ENCODE measurements at places on chromosomes 7 and 10.

GRCh38 chr10:59623133-59624121, 86.2 kb downstream of the SLC16A9 start:
- DNase-seq: no peak

- no peak for DNase-seq
These were observed 177.1 kb upstream of the PRKCQ start for GRCh38 chr10:6757158-6757557.

GRCh38 chr7:107078517-107078966, 34.0 kb downstream of the PRKAR2B start:
- no peak for DNase-seq

DNA sequence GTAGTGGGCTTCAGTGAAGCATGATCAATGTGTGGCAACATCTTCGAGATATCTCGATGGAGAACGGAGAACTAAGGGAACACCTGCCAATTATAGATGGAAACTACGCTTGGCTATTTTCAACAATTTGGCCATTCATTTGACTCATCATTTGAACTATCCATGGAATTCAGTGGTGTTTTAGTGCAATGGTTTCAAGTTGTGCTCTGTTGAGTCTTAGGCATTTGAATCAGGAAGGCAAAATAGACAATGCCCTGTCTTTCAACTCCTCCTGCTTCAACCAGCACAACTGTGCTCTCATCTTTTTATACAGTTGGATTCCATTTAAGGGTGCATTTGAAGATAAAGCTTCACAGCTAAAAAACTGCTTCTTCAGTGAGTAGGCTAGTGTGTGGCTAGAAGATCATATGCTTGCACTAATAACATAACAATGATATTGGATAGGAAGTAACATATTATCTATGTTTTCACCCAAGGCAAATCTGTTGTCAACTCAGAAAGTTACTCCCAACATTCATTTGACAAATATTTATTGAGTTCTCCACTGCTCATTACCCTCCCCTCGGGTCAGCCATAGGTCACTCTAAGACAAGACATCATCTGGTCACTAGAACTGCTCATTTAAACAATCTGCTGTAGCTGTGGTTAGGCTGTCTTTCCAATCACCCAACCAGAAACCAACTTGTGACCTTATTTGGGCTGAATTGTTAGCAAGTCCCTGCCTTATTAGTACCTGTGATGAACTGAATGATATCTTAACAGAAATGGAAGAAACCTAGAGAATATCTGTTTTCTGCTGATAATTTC, 314.1 kb upstream of the SP4 start:
- DNase-seq: no peak

DNA sequence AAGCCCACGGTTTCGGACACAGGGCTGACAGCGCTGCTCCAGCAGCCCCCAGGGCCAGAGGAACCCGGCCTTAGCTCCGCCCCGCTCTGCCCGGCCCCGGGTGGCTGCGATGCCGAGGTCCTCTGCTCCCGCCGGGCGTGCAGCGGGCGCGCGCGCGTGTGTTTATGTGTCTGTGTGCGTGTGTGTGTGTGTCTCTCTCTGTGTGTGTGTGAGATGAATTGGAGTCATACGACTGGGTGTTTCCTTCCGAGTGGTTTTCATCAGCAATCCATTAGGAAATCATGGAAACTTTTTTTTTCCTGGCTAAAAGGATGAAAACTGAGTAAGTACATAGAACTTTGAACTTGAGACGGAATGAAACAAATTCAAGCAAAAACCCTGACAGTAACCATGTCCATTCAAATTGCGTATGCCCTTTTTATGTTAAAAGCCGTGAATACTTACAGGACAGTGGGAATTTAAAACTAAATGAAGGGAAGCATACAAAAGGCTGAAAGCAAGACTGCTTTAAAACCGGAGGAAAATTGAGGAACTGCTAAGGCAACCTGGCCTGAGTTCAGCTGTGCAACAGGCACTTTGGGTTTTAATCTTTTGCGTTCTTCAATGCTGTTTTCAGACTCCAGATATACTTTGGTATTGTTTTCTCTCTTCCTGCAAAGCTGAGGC, at the start of gene CPED1:
Gene CPED1 (plus strand): TSS at position 121 of the 666 bp plus-strand sequence. CDS start 911 bp downstream, outside the sequence.
- DNase-seq: no peak

GRCh38 chr7:3538041-3538440, 237.0 kb downstream of the SDK1 start:
- DNase-seq: no peak

GRCh38 chr7:90792301-90792700, 196.2 kb downstream of the CDK14 start:
- DNase-seq: no peak

DNA sequence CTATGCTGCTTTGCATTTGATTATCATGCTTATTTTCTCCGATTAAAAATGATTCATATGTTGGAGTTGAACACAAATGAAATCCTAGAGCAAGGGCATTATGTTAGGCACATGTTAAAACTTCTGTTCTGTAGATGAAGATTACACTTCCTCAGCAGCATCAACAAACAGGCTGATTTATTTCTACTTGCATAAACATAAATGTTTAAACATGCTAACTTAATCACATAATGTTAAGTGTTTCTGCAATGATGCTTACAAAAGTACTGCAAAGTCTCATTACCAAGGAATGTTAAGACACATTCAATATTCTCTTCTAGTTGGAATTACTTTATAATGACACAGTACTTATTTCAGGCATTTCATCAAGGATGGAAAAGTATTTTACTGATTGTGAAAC, 770.8 kb downstream of the ANKRD7 start:
- DNase-seq: no peak

GRCh38 chr7:81846398-81846797, 76.6 kb upstream of the HGF start:
- DNase-seq: no peak

DNA sequence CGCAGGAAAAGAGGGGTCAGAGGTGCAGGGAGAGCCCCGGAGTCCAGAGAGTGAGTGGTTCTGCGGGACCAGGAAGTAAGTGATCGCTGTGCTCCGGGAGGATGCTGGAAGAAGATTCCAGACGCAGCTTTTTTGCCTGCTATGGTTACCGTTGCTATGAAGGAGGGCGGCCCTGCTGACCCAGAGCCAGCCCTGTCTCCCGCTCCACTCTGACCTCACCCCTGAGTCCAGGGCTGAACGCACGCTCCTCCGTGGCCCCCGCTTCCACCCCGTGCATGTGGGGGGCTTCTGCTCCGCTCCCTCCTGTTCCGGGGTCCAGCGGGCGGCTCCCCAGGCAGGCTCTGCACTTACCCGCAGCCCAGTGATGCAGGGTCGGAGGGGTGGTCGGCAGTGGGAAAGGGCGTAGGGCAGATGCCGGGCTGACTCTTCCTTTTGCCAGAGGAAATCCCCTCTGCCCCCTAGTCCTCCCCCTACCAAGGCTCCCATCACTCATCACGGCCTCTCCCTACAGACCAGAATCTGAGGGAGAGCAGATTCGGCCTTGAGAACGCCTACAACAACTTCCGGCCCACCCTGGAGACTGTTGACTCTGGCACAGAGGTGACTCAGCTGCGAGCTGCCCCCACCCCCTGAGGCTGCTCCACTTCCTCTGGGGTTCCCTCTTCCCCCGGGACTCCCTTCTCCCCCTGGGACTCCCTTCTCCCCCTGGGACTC, 2.7 kb upstream of the MUC17 start:
- peak; percentile 53 for DNase-seq

GRCh38 chr10:117075064-117075463, 63.0 kb downstream of the VAX1 start:
- no peak for DNase-seq

GRCh38 chr10:114697061-114697598, 39.1 kb upstream of the ABLIM1 start:
- no peak for DNase-seq

DNA sequence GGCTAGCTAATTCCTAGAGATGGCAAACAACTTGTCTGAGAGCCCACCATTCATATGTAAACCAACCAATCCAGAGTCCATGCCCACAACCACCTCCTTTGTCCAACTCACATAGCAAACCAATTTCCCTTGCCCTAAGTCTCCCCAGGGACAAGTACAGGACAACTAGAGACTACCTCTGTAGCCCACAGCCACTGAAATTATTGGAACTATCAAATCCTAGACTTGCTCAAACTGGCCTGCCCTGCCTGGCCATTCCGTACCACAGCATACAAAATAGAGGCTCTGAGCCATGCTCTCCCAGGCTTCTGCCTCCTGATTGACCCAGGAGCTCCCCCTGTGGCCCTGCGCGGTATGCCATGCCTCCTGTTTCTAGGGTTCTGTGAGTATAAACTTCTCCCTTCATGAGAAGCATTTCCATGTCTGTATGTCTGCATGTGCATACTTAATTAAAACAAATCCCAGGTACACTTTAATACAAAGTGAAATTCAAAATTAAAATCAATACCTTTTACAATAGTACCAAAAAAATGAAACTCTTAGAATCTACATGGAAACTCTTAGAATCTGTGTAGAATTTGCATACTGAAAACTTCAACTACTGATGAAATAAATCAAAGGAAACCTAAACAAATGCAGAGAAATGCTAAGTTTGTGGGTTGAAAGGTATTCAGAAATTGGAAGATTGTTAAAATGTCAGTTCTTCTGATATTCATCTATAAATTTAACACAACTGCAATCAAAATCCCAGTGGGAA, 4.0 kb upstream of the HECW1 start:
- DNase-seq: no peak

DNA sequence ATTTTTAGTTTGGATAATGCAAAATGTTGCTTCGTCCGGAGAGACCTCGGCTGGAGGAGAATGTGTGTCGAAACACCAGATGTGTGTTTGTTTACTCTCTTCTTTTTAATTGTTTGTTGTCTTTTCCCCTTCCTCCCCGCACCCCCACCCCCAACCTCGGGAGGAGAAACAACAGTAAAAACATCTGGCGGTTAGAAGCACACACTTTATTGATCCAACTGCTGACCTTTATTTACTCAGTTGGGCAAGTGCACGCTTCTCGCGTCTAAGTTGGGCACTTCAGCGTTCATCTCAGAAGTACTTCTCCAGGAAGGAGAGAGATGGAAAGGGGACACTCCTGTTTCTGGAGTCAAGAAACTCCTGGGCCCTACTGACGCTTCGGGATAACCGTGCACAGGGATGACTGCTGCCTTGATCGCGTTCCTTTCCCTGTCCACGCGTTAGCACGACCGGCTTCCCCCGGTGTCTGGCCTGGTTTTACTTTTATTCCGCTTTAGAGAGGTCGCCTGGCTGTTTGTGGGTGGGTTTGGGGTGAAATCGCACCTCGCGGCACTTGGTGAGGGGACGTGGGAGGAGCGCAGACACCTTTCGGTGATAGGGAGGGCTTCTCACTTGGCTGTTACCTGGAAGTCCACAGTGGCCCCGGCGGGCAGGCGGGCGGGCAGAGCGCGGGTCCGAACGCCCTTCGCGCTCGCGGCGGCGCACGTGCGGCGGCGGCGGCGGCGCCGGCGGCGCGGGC, 168.3 kb upstream of the PPP1R3A start:
- DNase-seq: no peak

- no peak for DNase-seq
These were observed 73.6 kb downstream of the COBL start for GRCh38 chr7:51242881-51243518.

DNA sequence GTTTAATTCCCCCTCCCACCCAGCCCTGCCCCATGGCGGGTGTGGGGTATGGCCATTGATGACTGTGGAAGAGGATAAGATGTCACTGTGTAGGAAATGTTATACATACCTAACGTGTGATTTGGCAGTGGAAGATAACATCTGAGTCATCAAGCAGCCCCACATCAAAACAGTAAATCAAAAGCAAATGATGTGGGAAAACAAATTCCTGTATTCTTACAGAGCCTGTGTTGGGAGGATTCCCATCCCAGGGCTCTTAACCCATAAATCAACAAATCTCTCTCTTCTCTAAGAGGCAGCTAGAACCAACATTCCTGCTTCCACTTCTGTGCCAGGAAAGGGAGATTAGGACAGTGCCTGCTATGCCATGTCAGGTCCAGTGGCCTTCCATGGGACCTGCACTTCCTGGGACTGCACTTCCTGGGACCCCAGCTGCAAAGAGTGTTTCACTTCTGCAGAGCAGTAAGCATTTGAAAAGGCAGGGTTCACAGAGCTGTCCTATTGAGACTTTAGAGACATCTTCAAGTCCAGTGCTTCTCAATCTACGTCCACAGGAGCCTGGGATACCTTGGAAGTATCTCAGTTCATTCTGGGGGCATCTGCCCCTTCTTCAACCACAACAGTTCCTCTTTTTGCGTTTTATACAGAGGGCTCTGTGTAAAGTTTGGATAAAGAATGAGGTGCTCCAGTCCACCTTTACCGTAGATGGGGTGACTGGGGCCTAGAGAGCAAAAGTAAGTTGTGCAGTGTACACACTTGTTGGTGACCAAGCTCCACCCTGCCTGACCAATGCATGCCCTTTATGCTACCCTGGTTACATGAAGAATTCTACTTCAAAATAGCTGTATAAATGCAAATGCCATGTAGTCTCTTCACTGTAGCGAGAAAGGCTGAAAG, 45.7 kb downstream of the ATXN7L1 start:
- DNase-seq: no peak

DNA sequence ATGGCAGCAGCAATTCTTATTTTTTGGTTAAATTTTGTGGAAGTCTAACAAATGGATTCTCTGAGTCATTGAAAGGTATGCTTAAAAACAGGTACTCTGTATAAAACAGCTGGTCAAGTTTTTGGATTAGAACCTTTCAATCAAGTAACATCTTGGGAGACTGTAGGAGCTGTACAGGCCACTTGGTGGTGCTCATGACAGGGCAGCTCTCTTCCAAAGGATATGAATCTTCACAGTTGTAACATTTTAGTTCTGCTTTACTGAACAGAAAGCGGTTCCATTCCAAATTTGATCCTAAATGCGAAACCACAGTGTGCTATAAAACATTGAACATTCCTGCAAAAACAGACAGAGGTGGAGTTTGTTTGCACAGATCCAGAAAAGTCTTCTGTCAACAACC, 44.5 kb upstream of the AGR3 start:
- no peak for DNase-seq

- no peak for DNase-seq
These were observed 15.5 kb upstream of the C10orf71 start for GRCh38 chr10:49283491-49283890.

DNA sequence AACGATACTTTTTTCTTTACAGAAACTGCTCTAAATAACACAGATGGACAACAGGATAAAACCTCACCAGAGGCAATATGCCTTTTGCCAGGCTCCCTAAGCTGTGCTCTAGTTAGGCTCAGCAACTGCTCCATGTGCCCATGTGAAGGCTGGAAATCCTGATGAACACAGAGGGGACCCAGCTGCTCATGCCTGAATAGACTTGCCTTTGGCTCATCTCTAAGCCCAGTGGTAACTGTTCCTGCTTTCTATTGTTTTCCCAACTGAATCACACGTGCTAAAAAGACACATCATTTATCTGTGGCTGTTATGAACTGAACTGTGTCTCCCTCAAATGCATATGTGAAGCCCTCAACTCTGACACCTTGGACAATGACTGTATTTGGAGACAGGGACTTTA, 110.4 kb downstream of the RNF216 start:
- DNase-seq: no peak

Measured in stimulated activated CD4-positive, alpha-beta T cell treated with anti-CD3 and anti-CD28 coated beads, TNF-alpha, amount 100 ng/mL, for 4 hours (primary cell).